ENCODE measurements at places on chromosomes 2 and 18.

GRCh38 chr2:128245813-128246212 is 72.9 kb downstream of the HS6ST1 start:
- no peak for DNase-seq

DNA sequence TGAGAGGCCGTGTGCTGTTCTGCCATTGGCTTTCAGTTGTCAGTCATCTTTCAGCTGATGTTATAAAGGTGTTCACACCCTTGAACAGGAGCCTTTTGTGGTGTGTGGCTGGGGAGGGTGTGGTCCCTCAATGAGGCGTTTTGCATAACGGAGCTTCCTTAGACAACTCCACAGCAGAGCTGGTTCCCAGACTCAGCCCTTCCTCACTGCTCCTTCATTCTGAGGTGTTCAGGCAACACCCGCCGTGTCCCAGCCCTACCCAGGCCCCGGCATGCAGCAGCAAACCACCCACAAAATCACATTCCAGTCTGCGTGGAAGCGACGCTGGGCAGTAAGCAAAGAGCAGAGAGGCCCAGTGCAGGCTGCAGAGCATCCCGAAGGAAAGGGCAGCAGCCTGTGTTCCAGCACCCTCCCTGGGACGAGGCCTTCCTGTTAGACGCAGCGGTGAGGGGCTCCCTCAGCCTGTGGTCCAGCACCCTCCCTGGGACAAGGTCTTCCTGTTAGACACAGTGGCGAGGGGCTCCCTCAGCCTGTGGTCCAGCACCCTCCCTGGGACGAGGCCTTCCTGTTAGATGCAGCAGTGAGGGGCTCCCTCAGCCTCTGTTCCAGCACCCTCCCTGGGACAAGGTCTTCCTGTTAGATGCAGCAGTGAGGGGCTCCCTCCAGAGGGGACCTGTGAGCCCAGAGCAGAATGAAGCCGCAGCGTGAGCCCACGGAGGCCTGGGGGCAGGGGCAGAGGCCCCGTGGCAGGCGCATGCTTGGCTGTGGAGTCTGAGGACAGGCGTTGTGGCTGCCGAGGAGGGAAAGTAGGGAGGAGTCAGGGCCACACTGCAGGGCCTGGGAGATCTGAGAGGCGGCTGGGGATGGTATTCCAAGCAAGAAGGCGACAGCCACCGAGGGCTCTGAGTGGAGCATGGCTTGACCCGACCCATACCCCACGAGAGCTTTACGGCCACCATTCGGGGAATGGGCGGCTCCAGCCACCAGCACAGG is 201.8 kb upstream of the HDAC4 start:
- no peak for DNase-seq

GRCh38 chr2:205011031-205011430 is 465.8 kb downstream of the PARD3B start:
- DNase-seq = no peak

DNA sequence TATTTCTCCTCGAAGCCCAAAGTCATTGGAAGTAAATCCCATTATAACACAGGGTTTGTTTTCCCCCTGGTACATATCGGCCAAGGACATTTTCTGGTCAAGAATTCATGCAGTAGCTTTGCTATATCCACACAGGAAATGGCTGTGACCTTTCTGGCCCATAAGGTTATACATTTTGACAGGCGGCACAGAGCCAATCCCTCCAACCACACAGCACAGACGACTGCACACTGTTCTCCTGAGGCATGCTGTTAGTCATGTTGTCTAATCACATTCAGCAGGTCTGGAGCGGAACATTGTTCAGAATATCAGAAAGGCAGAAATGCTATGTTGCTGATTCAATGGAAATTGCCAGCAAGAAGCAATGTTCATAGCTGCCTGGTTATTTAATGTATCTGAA is 742.3 kb upstream of the SLC8A1 start:
- no peak for DNase-seq

GRCh38 chr2:191831410-191831994 is 15.4 kb downstream of the CAVIN2 start:
- DNase-seq = no peak

DNA sequence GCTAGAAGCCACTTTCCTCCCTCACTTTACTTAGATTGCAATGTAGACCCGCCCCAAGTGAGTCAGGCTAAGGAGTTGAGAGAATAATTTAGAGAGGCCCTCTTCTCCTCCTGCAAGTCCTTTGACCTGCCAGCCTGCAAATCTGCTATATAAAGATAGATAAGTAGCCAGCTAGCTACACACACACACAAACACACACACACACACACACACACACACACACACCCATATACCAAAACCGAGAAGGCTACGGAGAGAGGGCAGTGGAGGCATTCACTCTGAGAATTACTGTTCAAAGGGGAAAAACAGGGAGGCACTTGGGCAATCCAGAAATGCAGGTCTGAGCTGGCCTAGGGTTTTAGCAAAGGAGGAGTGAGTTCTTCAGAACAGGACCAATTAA is 23.0 kb upstream of the SMAD7 start:
- no peak for DNase-seq

DNA sequence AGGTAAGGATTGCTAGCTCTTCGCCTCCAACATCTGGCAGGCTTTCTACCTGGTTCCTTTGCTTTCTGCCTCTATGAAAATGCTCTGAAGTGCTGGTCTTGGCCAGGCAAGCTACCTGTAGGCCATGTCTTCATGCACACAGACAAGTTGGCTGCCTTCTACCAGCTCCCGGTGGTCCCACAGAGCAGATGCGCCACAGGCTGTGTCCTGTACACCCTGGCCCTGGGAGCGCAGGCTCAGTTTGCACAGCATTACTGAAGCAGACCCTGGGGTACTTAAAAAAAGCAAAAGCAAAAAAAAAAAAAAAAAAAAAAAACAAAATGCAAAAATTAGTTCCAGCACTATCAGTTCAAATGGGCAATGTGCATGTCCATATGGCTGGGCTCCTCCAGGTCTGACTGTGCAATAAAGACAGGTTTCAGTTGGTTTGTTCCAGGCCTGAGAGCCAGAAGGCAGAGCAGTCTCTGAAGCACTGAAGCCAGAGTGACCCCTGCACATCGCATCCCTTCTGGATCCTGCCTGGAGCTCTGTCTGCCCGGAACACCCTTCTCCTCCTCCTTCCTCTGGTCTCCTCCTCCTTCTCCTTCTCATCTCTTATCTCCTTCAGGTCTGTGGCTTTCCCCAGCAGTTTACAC is 288.0 kb upstream of the REV1 start:
- DNase-seq = no peak

DNA sequence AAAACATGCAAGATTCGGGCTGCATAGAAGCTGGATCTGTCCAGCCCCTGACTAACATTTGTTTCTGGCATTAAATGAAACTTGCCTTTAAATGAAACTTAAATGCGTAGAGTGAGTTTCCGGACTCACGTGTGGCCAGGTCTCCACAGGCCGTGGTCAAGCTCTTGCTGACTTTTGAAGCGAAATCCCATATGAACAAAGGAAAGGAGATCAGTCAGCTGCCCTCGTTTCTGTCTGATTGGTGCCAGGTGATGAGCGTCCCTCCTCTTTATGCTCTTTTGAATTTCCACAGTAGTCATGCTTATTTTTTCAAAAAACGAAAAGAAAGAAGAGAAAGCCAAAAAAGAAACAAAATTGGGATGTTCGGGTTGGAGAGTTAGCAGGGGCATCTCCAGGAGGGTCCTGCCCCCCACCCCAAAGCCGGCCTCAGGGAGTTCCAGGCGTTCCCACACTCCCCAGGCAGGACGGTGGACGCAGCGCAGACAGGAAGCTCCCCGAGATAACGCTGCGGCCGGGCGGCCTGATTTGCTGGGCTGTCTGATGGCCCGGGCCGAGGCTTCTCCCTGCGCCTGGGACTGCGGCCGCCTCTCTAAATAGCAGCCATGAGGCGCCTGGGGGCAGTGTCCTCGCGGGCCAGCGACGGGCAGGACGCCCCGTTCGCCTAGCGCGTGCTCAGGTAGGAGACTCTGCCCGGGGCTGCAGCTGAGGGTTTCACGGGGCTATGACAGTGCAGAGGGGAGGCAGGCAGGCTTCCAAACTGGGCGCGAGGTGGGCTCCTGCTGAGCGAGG is at the start of gene COLEC11:
Gene COLEC11, plus strand, starts transcription at position 620 of the 789 bp plus-strand sequence. CDS start 9,229 bp downstream, outside the sequence.
- DNase-seq = no peak

GRCh38 chr2:228245601-228246000 is 64.1 kb upstream of the SPHKAP start:
- no peak for DNase-seq

DNA sequence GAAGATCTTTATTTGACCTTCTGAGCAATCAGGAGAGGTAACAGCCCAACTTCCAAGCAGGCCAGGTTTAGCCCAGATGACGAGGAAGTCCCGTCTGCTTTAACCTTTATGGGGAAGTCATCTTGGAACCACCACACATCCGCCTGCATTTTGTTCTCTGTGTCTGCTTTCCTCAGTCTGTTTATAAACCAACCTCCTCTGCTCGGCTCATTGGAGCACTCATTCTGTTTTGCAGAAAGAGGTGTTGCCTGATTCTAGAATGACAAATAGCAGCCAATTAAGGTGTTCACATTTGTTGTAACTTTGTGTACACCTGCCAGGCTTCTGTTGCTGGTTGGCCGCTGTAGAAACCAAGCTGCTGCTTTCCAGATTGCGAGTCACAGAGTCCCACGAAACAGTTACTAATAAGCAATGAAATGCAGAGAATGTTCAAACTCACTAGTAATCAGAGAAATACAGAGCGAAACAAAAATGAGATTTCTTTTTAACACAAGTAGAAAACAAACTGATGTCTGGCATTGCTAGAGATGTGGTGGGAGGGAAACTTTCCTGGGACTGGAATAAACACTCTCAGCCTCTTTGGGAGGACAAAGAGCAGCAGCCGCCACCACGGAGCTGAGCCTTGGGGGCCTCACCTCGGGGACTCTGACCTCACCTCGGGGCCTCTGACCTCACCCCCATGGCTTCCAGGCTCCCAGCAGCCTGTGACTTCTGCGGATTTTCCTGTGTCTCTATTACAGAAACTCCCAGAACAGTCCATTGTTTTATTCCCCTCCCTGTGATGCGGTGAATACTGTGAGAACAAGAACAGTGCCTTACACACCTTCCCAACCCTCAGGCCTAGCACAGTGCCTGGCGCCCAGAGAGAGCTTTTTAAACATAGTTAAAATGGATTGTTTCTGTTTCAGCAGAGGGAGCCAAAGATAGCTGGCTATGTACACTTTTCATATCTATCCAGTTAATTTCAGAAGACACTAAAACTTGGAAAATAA is 64.0 kb downstream of the MBP start:
- DNase-seq = no peak

DNA sequence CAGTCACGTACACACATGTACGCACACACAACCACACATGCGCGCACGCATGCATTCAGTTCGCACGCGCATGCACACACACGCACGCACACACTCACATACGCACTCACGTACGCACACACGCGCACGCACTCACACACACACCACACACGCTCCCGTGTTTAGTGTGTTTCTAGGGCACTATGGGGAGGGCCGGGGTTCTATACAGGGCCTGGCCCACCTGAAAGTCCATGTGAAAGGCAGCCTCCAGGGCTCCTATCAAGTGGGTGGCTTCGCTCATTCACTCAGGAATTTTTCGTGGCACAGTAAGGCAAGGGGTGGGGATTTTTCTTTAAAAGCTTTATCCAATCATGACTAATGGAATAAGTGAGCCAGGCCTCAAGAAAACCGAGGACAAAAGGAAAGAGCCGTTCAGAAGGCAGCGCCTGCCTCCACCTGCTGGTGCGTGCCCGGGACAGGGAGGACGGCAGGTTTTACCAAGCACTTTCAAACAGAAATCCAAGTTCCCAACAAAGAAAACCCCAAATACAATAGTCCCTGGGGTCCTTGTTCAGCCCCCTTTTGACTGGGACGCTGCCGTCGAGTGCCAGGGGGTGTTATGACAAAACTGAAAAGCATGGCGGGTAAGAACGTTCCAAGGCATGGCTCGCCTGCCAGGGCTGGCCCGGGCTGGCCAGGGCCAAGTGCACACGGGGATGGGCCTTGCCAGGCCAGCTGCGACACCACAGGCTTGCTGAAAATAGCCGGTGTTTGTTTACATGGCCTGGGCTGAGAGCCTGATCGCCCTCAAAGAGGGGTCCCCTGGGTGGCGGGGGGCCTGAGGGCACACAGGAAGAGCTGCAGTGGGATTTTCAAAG is 110.0 kb downstream of the HDAC4 start:
- DNase-seq = no peak

DNA sequence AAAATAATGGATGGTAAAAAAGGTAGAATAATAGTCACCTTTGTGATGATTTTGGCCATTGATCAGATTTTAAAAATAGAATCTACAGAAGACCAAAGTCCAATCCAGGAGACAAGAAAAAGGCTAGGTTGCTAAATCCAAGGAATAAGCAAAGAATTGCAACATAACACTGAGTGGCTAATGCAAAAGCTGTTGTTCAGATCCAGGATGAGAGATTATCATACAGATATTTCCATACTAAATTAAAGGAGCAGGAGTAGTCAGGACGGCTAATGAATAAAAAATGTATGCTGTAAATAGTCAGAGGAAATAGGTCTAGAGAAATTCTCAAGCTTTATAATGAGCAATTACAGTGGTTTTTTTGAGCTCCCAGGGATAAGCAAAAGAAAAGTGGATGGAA is 745.9 kb upstream of the ACVR2A start:
- DNase-seq = no peak

DNA sequence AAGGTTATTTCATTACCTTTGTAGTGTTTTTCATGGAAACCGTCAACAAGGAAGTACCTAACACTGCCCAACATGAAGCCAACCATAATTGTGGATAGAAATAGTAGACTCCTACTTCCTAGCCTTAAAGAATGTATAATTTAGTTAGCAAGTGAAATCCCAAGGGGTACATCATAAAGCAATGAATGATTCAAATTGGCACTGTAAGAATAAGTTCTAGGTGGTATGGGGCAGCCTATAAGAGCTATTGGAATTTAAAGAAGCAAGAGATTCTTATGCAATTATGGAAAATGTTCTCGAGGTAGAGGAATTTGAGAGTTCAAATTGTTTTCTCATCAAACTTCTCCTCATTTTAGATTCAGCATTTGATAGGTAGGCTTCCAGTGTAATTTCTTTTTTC is 157.9 kb downstream of the FMNL2 start:
- DNase-seq = no peak

DNA sequence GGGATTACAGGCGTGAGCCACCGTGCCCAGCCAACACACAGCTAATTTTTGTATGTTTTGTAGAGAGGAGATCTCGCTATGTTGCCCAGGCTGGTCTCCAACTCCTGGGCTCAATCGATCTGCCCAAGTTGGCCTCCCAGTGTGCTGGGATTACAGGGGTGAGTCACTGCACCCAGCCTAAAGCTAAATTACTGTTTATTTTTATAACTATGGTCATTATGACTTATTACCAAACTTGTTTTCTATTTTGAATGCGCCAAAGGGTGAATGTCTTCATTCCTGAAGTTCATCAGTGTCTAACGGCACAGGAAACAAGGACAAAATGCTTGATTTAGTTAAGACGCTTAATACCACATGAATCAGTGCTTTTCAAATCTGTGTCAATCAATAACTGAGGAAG is 38.9 kb upstream of the GREB1L start:
- no peak for DNase-seq

DNA sequence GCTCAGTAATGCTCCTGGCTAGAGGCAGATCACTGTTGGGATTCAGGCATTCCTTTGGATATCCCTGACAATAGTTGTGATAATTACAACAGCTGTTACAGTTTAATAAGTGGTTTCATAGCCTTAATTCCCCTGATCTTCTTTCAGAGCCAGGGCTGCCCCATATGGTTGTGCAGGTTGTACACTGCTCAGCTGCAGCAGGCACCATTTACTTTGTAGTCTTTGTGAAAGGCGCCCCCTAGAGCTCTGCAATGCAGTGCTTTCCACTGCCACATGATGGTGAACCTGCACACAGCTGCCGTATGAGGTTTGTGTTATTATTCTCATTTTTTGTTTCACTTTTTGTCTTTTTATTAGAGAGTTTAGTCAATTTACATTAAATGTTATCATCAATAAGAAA is 239.1 kb downstream of the KCNS3 start:
- DNase-seq = no peak

Measured in stimulated activated CD8-positive, alpha-beta memory T cell treated with anti-CD3 and anti-CD28 coated beads, Interleukin-7, amount 100 ng/mL, for 48 hours (primary cell).